ENCODE measurements at places on chromosomes 3 and 15.

GRCh38 chr3:167886690-167887089 lies 151.2 kb downstream of the SERPINI1 start:
- DNase-seq: no peak

- DNase-seq: no peak
Observed at GRCh38 chr15:85539491-85539890, 159.1 kb downstream of the AKAP13 start.

DNA sequence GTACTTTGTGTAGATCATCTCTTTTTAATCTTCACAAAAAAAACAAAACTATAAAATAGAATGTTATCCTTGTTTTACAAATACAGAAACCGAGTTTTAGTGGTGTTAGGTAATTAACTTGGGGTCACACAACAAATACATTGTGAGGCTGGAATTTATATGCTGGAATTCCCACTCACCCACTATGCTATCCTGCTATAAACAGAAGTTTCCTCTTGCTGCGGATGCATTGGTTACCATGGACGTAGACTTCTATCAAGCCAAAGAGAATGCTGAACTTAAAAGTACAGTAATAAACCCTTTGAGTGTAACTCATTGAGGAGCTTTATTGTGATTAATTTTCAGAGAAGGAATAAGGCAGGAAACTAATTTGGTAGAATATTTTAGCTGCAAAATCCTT lies 9.2 kb downstream of the SNAP23 start:
- DNase-seq: no peak

GRCh38 chr15:69696946-69697345 lies 244.3 kb downstream of the RPLP1 start:
- no peak for DNase-seq

DNA sequence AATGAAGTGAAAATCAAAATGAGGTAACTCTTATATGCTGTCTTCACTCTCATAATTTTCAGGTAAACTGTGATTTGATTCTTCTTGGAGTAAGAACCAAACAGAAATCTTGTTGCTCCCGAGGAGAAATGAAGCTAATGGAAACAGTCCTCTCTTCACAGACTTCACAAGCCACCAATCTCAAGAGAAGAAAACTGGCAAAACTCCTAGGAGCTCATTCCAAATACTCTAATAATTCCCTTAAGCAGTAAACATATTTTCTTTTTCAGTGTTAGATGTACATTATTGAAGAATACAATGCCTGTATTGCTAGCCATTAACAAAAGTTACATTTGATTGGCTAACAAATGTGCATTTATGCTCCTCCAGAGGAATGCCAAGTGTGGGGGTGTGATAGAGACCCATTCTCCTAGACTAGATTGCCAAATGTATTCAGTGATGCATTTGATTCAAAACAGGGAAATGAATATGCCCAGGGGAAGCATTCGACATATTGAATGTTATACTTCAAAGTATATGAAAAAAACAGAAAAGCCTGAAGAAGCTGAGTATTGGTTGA lies 11.8 kb upstream of the RIOX2 start:
- no peak for DNase-seq

GRCh38 chr3:37527361-37527760 lies 334.3 kb upstream of the CTDSPL start:
- DNase-seq: no peak

GRCh38 chr3:58502872-58503271 lies 11.0 kb downstream of the KCTD6 start:
- no peak for DNase-seq

DNA sequence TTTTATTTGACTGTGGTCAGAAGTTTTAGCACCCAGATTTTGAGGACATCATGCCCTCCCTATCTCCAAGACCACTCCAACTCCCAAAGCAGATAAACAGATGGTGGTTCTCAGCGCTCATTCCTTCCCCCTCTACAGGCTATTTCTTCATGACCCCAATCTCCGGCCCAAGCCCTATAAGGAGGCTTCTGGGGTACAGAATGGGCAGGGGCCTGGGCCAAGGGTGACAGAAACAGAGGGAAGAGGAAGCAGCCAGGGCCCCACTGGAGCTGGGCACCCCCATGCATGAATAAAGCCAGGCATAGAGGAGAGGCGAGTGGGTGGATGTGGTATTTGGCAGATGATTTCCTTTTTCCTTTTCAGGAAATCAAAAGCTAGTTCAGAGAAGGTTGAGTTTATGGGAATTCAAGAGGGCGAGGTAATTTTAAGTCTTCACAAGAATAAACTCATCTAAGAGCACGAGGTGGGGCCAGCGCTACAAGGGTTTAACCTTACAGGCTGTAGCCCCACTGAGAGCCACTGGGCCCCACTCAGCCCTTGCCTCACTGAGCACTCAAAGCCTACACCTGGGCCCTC lies 104.8 kb upstream of the HERC1 start:
- DNase-seq: no peak

DNA sequence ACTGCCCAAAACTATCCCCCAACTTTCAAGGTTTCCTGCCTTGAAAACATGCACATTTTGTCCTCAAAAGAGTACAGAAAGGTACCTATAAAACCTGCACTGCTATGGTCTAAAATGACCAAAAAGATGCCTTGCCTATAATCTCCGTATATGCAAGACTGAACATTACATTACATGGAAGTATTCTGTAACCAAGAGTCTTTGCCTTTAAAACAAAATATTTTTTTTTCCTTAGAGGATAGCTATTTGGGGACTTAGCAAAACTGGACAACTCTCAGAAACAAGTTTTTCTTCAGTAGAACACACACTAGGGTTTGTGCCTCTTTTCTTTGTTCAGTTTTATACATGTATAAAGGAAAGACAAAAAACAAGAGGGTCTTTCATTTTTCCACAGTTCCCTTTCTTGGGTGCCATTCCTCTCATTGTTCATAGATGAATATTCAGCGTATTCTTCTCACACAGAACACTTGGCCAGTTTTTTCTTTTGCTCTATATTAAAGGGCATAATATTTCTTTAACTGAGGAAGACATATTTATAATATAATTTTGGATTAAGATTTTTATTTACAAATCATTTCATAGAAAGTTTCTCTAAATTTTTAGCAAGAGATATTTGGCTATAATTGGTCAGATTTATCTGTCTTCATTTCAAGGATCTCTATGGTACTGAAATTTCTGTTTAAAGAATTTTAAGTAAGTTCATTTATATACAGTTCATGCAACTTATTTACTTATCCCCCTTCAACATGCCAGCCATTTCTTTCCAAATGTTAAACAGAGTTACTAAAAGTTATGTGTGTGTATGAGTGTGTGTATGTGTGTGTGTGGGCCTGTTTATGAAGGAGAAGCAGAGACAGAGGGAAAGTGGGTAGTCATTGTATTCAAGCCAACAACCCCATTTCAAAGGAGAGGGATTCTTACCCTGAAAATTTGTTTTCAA lies 142.6 kb downstream of the ZBTB20 start:
- DNase-seq: no peak
